ENCODE measurements at places on chromosomes 11 and 22.
A peak's percentile ranks its signal among the peaks of the same experiment; 100 is the strongest.

- no peak for DNase-seq
These were observed 225.4 kb downstream of the NTM start for GRCh38 chr11:131595797-131596196.

- DNase-seq = no peak
These were observed 292.3 kb downstream of the METTL15 start for GRCh38 chr11:28400331-28401100.

GRCh38 chr22:28736301-28737155 is 5.1 kb downstream of the CHEK2 start:
- no peak for DNase-seq

GRCh38 chr11:63779039-63779438 is 10.5 kb upstream of the ZFTA start:
- no peak for DNase-seq

GRCh38 chr11:34487430-34487829 is 26.2 kb downstream of the ELF5 start:
- no peak for DNase-seq

DNA sequence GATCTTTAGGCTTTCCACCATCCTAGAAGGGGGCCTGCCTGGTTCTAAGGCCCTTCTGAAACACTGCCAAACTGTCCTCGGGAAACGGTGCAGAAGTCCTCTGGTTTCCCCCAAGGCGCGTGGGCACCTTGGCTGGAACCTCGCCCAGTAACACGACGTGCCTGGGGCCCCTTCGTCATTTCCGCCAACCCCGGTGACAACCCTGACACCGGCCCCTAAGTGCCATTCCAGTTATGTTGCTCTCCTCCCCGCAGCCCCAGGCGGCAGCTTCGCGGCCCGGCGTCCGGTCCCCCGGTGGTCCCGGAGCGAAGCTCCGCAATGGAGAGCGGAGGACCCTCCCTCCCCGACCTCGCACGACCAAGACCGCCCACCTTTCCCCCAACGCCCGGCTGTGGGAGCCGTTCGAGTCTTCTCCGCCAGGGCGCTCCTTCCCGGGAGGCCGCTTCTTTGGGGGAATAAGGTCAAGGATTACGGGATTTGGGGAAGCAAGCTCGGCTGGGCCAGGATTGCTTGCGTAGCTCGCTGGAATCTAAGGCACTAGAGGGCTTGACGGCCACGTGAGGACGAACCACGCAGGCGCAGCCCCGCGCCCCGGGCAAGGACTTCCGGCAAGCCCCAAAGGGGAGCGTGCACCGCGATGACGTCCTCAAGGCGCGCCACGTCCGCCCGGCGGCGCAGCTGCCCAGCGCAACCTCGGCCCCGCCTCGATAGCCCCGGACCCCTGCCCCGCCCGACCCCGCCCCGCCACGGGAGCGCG is 626 bp downstream of the RNH1 start:
- peak; percentile 96 for DNase-seq

- no peak for DNase-seq
These were observed 35.9 kb upstream of the PDE3B start for GRCh38 chr11:14607713-14608112.

- DNase-seq = no peak
These were observed 4.6 kb downstream of the AP5B1 start for GRCh38 chr11:65776196-65776595.

DNA sequence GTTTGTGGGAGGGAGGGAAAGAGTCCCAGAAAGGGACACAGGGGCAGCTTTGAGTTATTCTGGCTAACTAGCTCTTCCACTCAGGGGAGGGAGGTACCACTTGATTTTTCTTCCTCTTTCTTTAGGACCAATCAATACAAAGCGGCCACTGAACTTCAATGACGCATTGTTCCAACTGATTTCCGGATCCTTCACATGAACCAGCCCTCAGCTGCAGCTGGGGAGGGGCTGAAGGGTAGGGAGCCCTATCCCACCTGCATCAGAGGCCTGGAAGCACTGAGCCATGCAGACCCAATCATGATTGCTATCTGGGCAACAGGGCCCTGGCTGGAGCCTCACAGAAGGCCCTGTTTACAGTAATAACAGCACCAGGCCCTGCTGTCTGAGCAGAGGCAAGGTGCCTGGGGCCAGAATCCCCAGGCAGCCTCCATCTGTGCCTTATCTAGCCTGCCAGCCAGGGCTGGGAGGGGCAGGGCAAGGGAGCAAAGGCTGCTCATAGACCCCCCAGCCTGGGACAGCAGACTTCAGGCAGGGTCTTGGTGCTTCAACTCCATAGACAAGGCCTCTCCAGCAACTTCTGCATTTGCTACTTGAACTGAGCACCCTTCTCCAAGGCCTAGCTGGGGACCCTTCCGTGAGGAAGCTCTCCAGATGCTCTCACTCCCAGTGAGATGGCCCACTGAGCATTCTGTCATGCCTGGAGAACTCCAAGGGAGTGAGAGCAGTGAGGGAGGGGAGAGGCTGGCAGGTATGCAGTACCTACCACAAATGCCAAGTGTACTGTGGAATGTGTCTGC is 22.5 kb downstream of the CLPB start:
- no peak for DNase-seq

DNA sequence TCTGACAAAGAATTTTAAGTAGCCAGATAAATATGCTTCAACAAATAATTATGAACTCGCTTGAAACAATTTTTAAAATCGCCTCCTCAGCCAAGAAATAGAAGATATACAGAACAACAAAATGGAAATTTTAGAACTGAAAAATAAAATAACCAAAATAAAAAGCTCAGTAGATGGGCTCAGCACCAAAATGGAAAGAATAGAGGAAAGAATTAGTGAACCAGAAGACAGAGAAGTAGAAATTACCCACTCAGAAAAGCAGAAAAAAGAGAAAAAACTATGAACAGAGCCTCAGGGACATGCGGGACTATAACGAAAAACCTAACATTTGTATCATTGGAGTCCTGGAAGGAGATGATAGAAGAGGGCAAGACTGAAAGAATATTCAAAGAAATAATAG is 7.4 kb downstream of the COMMD9 start:
- no peak for DNase-seq

- DNase-seq = no peak
These were observed 26.8 kb downstream of the MYH9 start for GRCh38 chr22:36360871-36361383.

DNA sequence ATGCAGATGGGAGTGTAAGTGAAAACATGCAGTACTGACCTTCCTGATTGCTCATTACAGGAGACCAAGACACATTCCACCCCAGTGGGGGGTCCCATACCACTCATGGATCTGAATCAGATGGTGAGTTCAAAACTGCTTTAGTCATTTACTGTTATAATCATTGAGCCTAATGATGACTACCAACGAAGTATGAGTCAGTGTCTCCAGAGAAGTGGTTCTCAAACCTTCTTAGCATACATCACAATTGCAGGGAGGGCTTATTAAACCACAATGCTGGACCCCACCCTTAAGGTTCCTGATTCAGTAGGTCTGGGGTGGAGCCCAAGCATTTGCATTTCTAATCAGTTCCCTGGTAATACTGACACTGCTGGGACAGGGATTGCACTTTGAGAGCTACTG is 75.8 kb downstream of the CD44 start:
- peak; percentile 33 for DNase-seq

DNA sequence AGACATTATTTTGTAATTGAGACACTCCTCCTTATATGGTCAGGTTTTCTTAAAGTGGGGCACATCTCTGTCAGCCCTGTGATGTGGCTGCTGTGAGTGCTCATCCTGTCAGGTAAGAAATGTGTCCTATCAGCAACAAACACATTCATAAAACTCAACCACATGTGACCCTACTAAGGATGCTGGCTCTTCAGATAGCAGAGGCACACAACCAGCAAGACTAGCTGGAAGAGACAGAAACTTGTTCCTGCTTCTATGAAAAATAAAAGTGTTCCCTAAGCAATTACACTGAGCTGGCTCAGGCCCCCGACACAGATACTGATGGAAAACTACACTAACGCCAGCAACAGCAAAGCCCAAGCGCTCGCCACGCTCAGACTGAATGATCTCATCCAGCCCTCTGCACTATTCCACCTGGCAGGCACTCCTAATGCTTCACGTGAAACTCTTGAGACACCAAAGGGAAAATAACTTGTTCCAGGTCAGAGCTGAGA is 49.8 kb upstream of the CYP2D6 start:
- DNase-seq = peak; percentile 75

- no peak for DNase-seq
These were observed 34.9 kb downstream of the CABIN1 start for GRCh38 chr22:24046024-24046423.

DNA sequence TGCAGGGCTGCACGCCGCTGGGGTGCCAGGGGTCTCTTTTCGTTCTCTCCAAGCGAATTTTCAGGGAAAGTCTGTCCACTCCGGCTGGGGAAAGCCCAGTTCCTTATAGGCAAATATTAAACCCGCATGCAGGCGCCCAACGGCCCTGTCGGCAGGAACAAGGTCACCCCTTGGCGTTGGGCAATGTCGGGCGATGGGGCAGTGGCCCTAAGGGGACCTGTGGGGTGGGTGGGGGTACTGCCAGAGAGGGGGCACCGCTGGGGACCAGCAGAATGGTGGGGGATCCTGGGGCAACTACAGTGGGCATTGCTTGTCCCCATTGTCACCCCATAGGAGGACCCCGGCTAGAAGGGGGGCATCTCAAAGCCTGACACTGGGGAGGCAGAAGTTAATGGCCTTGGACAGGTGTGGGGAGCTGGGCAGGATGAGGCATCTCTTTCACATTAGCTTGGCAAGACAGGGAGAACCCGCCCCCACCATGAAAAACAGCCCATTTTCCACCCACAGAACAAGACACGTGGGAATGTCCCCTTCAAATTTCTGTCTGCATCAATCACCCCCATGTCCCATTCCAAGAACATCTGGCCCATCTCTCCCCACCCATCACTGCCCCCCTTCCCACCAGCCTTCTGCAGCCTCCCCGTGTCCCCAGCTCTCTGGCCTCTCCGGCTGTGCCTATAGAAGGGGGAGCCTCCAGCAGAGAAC is 5.5 kb upstream of the IGF2 start:
- no peak for DNase-seq

DNA sequence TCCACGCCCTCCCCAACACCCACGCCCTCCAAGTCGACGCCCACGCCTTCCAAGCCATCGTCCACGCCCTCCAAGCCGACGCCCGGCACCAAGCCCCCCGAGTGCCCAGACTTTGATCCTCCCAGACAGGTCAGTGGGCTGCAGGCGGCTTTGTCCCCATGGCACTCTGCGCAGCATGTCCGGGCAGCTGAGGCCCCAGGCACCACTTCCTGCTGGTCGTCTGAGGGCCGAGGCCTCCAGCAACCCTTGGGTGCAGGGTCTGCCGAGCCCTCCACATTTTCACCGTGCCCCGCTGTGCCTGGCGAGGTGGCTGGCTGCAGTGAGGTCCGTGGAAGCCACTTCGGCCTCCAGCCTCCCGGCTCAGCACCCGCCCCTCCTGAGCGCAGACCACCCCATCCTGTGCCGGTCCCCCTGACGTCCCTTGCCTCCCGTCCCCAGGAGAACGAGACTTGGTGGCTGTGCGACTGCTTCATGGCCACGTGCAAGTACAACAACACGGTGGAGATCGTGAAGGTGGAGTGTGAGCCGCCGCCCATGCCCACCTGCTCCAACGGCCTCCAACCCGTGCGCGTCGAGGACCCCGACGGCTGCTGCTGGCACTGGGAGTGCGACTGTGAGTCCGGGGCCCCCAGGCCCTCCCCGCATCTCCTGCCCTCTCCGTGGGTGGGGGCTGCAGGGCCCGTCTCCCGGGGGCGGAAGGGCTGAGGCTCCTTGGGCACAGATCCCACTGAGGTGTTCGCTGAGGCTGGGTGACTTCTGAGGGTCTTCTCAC is 26.8 kb downstream of the MUC2 start:
- no peak for DNase-seq

Measured in CD4-positive, alpha-beta T cell treated with Interleukin-21 for 1 hour (primary cell).